Progenitor cell of endocrine pancreas (in vitro differentiated cells): ENCODE measurements at places on chromosomes 2 and 18. TPM values are rescaled to one million over a fixed set of nuclear protein-coding genes. Genes with fewer than 3 reads are reported as not detected.

DCDC2C gene
- total RNA-seq = not detected in 2 replicates

STK36 gene
- 137 and 138 TPM in 2 replicates for total RNA-seq

- no peak for DNase-seq
These were observed 62.9 kb upstream of the PXDN start for GRCh38 chr2:1807167-1807566.

- no peak for DNase-seq
These were observed 45.1 kb downstream of the COL5A2 start for GRCh38 chr2:189134485-189134884.

DNA sequence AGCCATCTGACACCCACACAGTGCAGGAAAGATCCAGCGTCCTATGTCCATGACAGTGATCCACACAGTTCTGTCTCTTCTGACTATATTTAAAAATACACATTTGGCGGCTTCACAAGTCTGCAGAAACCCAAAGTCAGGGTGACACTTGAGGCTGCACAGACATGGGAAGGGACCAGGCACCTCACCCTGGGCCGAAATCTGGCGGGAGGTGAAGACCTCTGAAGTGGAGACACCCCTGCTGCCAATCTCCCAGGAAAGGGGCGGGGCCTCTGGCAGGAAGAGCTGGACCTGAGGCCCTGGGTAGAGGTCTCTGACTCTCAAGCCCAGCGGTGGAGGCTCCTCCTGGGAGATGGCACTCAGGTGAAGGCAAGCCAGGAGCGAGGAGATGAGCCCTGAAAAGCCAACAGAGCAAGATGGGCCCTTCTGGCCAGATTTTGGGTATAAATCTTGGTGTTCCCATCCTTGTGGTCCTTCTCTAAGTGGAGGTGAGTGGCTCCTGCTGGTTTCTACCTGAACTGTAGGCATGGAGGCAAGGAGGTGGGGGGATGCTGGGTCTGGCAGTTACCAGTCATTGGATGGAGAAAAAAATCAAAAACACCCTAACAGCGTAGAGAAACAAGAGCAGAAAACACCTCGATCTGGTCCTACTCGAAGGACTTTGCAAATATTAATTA, 248.4 kb downstream of the HDAC4 start:
- no peak for DNase-seq

GRCh38 chr2:80392441-80392840, 87.9 kb upstream of the LRRTM1 start:
- no peak for DNase-seq

DNA sequence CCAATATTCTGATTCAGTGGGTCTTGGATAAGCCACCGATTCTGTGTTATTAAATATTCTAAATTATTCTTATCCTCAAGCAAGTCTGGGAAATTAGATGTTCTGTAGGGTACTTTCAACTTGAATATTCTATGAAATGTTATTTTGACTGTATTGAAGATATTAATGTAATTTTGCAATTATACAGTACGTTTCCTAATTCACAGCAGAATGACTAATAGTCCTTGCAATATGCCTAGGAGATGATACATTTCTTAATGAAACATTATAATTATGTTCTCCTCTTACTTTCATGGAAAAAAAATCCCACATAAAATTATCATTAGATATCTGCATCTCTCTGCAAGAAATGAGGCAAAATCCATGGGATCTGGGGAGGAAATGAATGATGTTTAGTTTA, 46.2 kb upstream of the PLA2R1 start:
- no peak for DNase-seq

DNA sequence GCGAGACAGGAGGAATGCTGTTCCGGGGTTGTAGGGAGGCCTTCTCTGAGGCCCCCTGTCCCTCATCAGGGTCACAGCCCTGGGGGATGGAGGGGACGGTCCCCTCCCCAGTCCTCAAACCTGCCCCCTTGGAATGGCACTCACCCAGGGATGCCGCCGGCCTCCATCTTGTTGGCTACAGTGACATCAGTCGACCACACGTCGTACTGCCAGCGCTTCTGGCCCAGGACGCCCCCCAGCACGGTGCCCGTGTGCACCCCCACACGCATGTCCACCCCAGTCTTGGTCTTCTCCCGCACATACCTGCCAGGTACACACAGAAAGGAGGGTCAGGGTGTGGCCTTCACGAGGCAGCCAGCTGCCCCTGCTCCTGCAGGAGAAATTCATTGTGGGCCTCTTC, 46.5 kb downstream of the CENPO start:
- DNase-seq = no peak
